ENCODE measurements at places on chromosomes 3 and 15. TPM values are rescaled to one million over a fixed set of nuclear protein-coding genes. Genes with fewer than 3 reads are reported as not detected.

GRCh38 chr15:88401996-88402656, 65.1 kb downstream of the MRPL46 start:
- DNase-seq = no peak

GRCh38 chr15:52112203-52112750, 298 bp downstream of the BCL2L10 start:
- peak; percentile 44 for DNase-seq

- no peak for DNase-seq
These were observed 84.1 kb downstream of the ABHD5 start for GRCh38 chr3:43774799-43775198.

- no peak for DNase-seq
These were observed 63.6 kb downstream of the RYR3 start for GRCh38 chr15:33374226-33374914.

DNA sequence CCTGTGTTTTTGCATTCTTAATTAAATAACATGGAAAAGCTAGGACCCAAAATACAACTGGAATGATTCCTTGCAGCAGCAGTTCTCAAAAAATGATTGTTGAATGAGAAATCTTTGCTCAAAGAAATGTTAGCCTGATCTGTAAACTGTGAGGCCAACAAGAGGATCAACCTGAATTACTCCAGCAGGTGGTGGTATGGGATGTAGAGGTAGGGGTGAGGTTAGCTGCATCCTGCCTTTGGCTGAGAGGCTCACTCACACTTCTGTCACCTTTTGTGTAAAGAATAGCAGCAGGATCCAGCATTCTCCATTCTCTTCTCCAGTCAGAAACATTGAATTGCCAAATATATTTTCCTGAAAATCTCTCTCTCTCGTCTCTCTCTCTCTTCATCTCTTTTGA, 26.5 kb upstream of the FAM98B start:
- DNase-seq = no peak

The NAALADL2 gene
- total RNA-seq = 17.5 TPM

GRCh38 chr3:182521339-182521738, 272.0 kb upstream of the ATP11B start:
- no peak for DNase-seq

DNA sequence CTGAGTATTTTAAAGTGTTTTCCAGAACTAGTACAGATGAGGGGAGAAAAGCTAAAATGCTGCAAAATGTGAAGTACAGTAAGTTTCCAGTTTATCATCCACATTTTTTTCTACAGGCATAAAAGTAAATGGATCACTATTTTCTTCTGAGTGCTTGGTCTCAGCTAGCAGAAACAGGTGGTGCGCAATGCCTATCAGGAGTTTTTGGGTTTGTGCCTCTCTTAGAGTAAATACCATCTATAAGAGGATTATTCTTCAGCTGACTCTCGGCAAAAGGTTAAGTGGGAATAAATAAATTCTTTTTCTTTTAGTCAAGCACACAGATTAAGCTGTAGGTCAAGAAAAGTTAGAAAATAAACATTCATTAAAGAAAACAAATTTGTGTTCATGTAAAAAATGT, 1027.7 kb downstream of the PLOD2 start:
- no peak for DNase-seq

DNA sequence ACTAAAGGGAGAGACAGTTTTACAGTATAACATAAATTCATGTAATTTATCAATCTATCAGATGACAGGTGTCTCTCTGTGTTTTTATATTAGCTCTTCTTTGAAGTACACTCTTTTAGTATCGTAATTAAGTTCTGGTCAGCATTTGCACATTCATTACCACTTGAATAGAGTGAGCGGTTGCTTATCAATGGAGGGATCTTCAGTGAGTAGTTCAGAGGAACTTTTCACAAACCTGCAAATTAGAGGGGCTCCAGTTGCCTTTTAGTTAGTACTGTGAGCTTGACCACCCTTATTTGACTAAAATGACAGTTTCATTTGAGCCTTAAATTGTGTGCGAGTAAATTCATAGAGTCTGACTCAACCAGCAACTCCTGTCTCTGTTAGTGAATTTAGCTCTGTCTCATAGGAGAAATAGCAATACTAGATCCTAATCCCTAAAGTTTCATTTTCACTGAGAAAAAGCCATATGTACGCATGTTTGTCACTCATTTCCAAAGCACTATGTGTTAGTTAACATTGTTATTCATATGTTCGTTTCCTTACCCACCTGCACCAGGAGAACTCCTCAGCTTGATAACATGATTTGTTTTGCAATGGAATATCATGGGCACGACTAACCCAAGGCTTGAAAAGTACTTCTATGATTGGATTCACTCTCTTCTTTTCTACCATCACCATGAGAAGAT, 57.5 kb upstream of the ZBED2 start:
- no peak for DNase-seq

Measured in cerebellum (tissue), 4 donors.